ENCODE measurements at places on chromosomes 4 and X.

DNA sequence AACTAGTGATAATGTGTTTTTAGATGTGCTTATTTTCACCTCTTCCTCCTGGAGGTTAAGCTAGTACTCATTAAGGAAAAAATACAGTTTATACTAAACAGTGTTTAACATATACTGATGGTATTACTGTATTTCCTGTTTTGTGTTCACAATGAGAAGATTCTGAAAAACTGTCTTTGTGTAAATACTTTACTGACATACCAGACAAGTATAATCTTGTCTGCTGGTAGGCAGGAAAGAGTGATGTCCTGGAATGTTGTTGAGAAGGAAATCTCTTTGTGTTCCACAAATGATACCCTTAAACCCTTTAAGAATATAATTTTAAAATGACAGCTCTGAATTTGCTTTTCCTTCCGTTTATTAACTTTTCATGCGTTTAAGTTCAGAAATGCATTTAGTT is 205.5 kb upstream of the NUDT6 start:
- no peak for DNase-seq

DNA sequence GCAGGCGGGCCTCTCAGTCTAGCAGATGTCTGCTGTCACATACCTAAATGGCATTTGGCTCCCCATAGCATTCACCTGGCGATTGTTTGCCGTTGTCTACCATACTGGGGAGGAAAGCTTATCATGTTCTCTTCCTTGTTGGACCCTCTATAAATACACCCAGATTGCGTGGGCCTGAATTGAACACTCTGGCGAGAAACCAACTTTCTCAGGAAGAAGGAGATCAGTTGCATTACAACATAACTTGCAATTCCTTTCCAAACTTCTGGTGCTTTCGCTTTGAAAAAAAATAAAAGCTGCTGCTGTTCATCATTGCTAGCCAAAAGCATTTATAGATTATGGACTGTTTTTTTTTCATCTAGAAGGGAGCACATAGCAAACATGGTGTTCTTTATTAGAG is 230.0 kb upstream of the GPC4 start:
- DNase-seq: no peak

GRCh38 chrX:121000589-121000988 is 15.0 kb upstream of the CT47A1 start:
- DNase-seq: no peak

DNA sequence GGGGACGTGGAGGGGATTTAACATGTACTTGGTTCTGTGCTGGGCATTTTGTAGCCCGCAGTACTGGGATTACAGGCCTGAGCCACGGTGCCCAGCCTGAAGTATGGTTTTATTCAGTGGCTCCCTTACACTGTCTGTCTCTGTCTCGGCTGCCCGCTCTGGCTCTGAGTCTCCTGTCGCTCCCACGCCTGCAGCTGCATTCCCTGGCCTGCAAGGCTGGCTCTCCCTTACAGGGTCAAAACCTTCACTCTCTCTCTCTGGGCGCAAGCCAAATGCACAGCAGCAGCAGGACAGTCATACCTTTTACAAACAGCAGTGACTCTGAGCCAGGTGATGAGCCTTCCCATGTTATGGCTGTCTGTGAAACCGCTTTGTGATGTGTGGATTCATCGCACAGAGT is 72.1 kb downstream of the HTRA3 start:
- DNase-seq: no peak

- DNase-seq: no peak
These were observed 166.9 kb upstream of the PCDH10 start for GRCh38 chr4:132982151-132982550.

DNA sequence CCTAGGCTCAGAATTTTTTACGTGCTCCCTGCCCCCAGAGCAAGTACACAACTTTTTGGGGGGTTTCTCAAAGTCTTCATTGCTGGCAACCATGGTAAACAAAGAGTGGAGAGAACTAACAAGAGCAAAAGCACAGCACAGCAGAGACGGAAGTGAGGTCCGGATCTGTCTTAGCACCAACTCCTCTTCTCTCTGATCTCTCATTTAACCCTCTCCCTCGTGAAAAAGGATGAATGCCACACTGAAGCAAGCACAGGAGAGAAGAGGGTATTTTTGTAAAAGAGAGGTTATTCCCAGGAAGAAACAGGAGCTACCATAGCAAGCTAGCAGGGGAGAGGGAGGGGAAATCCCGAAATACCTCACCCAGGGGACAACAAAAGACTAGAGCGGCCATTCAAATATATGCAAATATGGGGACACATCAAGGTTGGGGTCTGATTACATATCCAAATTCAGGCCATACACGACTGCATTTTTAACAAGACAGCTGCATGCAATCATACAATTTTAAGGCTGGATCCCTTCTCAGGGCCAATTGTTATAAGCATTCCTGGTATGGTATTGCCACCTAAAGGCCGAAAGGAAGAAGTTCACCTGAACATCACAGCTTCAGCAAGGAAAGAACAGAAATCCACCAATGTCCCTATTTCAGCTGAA is 46.6 kb downstream of the CD40LG start:
- DNase-seq: no peak

DNA sequence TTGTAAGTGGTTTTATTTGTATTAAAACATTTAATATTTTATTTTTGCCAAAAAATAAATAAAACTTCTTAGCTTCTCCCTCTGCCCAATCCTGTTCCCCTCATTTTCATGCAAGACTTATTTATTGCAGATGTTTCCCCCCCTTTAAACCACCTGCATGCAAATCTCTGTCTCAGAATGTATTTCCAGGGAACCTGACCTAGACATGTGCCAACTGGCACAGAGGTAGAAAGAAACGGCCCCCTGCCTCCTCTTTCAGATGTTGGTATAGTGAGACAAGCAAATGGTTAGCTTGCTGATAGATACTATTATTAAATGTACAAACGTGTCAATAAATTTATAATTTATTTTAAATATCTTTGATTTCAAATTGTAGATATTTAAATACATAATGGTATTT is 47.1 kb downstream of the KLF3 start:
- no peak for DNase-seq

- no peak for DNase-seq
These were observed 107.6 kb upstream of the FAM9B start for GRCh38 chrX:9141496-9141895.

- no peak for DNase-seq
These were observed 646.7 kb downstream of the BCOR start for GRCh38 chrX:39451046-39451445.

DNA sequence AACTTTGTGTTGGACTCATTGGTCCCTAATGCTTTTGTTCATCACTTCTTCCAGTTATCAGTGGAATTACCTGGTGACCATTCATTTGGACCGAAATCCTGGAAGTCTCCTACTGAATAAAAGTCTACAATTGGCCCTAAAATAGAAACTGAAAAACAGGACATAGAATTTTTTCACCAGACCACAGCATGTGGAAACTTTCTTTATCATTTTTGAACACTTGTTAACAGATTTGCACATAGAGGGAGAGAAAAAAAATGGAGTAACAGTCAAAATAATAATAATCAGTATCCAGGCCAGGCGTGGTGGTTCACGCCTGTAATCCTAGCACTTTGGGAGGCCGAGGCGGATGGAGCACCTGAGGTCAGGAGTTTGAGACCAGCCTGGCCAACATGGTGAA is 7.1 kb downstream of the EPGN start:
- no peak for DNase-seq

GRCh38 chr4:87196927-87197326 is 23.5 kb downstream of the KLHL8 start:
- no peak for DNase-seq

DNA sequence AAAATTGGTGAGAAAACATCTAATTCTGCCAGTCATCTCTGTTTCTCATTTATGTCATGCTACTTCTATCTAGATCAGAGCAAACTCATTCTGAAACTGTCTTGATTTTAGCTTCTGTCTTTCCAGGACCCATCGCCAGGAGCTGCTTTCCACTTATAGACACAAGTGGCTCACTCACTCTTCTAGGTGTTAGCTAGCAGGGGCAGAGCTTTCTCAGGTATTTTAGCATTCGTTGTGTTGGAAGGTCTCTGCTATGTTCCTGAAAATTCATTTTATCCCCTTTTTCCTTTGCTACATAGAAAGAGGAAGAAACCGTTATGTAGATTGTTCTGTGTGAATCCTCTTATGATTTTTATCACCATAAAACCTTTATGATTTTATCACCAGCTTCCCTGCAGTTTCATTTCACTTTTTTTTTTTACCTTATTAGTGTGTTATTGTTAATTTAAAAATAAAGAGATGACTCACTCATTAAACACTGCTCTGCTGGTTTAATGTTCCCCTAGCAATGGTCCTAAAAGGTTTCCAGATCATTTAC is 246.6 kb upstream of the AADAT start:
- no peak for DNase-seq

DNA sequence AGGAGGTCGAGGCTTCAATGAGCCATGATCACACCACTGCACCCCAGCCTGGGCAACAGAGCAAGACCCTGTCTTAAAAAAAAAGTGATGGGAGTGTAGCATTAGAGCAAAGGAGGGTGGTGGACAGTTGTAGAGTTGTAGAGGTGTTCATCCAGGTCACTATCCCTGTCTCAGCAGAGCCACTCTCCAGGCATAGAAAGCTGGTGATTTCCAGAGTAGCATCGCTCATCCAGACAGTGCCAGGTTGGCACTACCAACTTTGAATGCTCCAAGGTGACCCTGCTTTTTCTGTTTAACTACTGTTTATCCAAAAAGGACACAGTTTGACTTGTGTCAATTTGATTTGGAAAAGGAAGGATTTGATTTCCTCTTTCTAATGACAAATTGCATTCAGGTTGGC is 147.3 kb downstream of the USP46 start:
- no peak for DNase-seq

GRCh38 chrX:70168238-70169188 is 8.8 kb upstream of the DGAT2L6 start:
- no peak for DNase-seq

- no peak for DNase-seq
These were observed 6.4 kb upstream of the SMIM9 start for GRCh38 chrX:154840856-154841255.

- no peak for DNase-seq
These were observed 29.4 kb downstream of the FGF5 start for GRCh38 chr4:80295826-80296225.

GRCh38 chr4:170741856-170742255 is 652.1 kb upstream of the AADAT start:
- DNase-seq: no peak

DNA sequence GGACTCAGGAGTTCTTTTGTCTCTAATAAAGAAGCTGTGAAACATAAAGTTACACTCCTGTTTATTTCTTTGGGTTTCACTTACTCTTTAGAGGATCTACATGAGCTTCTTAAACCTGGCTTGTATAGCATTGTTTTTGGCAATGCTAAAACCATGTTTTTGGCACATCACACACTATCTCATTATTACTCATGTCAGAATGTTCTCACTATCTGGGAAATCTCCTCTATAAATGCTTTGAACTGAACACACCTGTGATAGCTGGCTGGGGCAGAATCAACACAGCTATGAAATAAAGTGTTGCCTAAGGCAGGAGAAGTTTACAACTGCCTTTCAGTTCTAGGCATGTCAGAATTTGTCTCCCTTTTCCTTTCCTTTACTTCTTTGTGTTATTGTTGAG is 52.6 kb downstream of the SULT1B1 start:
- DNase-seq: no peak

DNA sequence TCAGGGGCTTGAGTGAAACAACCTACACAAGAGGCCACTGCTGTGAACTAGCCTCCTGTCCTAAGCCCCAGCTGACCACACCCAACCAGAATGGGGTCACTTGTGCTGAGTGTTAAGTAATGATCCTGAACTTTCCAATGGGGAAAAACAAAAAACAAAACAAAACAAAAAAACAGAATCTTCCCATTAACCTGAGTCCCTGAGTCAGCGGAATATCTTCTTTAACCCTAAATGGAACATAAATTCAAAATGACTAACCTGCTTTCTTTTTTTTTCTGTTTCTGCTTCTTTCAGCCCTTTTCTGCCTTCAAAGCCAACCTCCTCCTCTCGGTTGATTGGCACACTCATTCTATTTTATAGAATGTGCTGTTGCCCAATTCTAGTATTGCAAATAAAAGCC is 31.2 kb upstream of the MAGEA8 start:
- DNase-seq: no peak

GRCh38 chr4:19776929-19777328 is 474.8 kb upstream of the SLIT2 start:
- no peak for DNase-seq

Measured in stimulated activated CD8-positive, alpha-beta memory T cell treated with anti-CD3 and anti-CD28 coated beads, Interleukin-2, amount 100 ng/mL, for 48 hours (primary cell).